Kidney tubule cell (primary cell): ENCODE measurements at places on chromosomes 3 and 15.

DNA sequence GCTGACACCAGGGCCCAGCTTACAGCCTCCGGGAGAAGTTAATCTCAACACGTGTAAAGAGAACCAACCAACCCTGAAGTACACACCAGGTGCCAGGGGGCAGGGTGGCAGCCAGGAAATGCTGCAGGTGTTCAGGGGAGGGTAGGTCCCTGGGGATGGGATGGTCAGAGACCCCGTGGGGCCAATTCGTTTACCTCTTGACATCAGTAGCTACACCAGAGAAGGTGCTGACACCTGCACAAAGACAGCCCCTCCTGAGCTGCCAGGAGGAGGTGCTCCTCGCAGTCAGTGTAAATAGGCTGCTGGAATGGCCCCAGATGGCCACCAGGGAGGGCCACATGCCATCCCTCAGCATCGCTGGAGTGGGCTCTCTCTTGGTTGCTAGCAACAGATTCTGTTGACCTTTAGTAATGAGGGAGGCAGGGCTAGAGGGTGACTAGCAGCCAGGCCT lies 52.8 kb downstream of the CORO2B start:
- peak; percentile 42 for DNase-seq

DNA sequence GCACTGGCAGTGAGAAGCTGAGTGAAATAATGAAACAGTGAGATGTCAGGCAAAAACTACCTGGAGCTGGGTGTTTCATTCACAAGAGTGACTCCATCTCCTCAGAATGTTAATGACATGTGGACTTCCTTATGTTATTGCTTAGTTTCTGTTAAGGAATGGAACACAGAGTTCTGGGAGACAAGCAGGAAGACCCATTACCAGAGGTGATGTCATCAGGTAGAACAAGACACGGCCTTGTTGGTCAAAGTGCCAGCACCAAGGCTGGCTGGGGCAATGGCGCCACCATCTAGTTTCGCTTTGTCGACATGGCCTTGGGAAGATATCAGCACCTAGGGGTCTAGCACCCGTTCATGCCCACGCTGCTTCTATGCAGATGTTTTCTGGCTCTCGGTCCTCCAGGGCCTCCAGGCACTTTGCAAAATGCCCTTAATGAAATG lies 252.2 kb downstream of the FAM43A start:
- DNase-seq: peak; percentile 69

DNA sequence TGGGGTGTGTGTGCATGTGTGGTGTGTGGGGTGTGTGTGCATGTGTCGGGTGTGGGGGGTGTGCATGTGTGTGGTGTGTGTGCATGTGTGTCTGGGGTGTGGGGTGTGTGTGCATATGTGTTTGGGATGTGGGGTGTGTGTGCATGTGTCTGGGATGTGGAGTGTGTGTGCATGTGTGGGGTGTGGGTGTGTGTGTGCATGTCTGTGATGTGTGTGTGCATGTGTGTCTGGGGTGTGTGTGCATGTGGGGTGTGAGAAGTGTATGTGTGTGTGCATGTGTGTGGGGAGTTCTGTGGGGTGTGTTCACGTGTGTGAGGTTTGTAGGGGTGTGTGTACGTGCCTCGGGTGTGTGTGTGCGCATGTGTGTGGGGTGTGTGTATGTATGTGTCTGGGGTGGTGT lies 6.7 kb upstream of the OCA2 start:
- no peak for DNase-seq

DNA sequence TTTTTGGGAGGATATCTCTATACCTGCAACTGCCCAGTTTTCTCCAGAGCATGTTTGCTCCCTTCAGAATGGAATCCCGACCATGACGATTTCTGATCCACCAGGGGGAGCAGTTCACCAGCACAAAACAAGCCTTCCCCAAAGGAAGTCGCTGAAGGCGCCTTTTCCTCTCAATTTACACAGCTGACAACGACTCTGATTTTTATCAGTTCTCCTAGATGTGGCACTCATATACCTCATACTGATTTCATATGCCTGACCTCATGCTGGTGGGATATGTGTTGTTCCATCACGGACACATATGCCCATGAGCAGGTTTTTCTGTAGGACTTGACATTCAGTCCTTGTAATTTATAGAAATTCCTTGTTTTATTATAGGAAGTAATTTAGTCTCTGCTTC lies 1028.2 kb downstream of the MCTP2 start:
- peak; percentile 71 for DNase-seq

GRCh38 chr3:53122933-53123305 lies 7.3 kb downstream of the RFT1 start:
- DNase-seq: no peak
